CD4-positive, alpha-beta T cell treated with Interleukin-15 for 1 hour (primary cell): ENCODE measurements at places on chromosomes 16 and 17.
A peak's percentile ranks its signal among the peaks of the same experiment; 100 is the strongest.

DNA sequence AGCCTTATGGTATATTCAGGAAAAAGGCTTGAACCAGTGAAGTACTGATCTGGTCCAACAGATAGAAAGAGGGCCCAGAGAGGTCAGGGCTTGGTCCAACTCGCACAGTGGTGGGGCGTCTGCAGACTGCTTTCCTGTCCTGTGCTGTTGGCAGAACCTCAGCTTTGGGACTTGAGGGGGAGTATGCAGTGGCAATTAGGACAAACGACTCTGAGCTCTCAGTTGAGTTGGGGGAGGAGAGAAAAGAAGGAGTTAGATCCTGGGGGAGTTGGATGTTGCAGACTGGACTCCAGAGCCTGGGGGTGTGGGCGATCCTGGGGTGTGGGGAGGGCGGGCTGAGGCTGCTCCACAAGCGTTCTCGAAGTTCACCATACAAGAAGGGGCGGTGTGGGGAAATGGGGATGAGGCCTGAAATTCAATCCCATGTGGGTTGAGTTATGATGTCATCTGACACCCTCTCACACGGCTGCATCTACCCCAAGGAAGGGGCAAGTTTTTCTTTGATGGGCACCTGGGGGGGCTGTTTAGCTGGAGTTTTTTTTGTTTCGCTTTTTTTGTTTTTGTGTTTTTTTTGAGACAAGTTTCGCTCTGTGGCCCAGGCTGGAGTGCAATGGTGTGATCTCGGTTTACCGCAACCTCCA, 14.6 kb downstream of the GRB7 start:
- DNase-seq, result no peak

GRCh38 chr16:27232061-27232900, 29.0 kb downstream of the KDM8 start:
- peak; percentile 62 for DNase-seq

GRCh38 chr17:44277976-44278375, 10.0 kb upstream of the SLC4A1 start:
- DNase-seq, result no peak

DNA sequence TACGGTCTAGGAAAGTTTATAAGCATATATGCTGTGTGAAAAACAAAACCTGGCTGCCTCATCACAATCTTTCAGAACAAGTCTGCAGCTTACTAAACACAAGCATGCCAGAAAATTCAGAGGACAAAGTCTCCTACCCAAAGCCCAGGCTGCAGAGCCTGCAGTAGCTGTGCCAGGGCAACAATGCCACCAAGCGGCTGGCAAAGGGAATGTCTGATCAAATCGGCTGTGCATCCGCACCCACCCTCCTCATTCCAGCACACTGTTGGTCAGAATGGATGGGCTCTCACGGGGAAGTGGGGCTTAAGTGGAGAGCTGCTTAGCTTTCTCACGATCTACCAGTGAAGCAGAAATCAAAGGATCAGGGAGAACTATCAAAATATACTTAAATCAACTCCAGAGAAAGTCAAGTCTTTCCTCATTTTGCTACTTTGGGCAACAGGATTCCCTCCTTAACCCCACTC, 73.5 kb downstream of the CYTH1 start:
- DNase-seq, result peak; percentile 63
